ENCODE measurements at places on chromosomes 11 and 22.

GRCh38 chr11:46981436-46981835, 44.9 kb downstream of the CSTPP1 start:
- DNase-seq, result no peak

- no peak for DNase-seq
Measured at GRCh38 chr22:17888439-17888838, 114.2 kb upstream of the BID start.

DNA sequence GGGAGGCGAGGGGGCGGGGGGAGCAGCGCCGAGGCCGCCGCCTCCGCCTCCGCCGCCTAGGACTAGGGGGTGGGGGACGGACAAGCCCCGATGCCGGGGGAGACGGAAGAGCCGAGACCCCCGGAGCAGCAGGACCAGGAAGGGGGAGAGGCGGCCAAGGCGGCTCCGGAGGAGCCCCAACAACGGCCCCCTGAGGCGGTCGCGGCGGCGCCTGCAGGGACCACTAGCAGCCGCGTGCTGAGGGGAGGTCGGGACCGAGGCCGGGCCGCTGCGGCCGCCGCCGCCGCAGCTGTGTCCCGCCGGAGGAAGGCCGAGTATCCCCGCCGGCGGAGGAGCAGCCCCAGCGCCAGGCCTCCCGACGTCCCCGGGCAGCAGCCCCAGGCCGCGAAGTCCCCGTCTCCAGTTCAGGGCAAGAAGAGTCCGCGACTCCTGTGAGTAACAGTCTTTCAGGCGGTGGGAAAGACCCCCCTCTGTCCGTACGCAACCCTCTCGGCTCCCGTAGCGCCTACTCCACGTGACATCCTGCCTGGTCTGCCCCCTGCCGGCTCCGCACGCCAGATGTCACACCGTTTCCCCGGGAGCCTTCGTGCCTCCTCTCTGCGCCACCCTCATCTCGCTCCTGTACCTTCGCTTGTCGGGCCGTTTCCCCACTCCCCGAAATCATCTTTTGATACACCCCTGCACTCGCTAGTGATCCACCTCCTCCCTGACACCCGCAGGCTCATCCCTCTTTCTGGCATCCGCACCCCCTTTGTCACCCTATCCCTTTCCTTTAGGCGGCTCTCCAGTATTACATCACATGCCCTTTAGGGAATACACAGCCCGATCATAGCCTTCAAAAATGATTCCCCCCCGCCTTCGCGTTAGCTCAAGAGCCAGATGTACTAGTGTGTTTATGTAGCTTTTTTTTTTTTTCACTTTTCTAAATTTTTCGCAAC, 598 bp downstream of the ZFP91 start:
- peak; percentile 87 for DNase-seq

DNA sequence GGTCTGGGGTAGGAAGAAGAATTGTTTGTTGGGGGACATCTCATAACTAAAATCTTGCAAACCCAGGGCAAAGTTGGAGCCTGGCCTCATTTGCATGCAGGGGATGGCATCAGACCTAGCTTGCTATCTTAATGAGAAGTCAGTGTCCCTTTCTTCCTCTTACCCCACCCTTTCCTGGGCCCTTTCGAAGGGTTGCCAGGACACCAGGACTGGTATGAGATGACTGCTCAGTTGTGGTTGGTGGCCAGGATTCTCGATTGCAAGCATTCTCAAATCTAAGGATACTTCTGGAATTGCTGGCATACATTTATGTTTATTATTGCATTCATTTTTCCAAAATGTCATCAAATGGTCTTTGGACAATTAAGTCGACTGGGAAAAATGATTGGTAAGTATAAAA, 131.0 kb downstream of the SLC1A2 start:
- DNase-seq, result no peak

GRCh38 chr11:103907548-103908455, 128.6 kb upstream of the DDI1 start:
- DNase-seq, result no peak

DNA sequence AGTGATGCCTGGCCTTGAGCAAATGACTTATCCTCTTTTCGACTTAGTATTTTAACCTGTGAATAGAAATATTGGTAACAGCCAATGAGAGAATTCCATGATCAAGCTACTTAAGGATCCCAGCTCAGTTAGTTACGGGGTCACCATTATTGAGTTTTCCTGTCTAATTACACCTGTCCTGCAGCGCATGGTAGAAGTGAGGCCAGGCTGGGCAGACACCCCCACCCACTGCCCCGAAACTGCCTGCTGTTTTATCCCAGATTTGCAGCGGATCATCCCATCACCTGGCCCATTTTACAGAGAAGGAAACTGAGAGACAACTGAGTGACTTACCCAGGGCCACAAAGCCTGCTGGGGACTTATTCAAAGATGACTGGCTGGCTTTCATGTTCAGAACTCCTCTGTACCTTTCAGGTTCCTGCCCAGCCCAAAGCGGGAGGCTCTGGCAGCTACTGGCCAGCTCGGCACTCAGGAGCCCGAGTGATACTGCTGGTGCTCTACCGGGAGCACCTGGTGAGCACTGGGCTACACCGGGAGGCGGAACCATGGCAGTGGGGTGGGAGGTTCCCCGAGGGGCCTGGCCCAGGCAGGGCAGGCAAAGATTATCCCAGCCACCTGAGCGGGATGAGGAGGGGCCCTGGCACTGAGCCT, 1.4 kb downstream of the MUS81 start:
- no peak for DNase-seq

DNA sequence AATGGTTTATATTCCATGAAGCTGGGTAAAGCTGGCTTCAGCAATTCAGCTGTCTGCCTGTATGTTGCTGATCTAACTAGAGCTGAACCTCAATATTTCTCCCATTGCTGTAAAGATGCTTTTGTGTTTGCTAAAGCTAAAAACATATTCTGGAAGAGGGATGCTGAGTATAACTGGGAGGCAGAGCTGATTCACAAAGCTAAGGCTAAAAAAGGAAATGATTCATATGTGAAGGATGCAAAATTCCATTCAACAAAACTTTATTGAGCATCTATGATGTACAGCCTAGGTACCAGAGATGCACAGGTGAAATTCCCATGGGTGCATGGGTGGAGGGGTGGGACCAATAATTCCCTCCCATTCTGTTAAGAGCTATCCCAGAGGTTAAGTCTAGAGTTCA, 193.9 kb downstream of the KIF18A start:
- DNase-seq, result no peak

DNA sequence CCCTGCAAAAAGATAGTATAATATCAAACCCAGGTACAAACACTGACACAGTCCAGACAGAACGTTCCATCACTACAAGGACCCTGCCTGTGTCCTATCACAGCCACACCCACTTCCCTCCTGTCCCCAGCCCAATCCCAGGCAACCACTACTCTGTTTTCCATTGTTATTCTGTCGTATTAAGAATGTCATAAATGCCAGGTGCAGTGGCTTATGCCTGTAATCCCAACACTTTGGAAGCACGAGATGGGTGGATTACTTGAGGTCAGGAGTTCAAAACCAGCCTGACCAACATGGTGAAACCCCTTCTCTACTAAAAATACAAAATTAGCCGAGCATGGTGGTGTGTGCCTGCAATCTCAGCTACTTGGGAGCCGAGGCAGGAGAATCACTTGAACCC, 89.0 kb downstream of the TRMU start:
- no peak for DNase-seq

DNA sequence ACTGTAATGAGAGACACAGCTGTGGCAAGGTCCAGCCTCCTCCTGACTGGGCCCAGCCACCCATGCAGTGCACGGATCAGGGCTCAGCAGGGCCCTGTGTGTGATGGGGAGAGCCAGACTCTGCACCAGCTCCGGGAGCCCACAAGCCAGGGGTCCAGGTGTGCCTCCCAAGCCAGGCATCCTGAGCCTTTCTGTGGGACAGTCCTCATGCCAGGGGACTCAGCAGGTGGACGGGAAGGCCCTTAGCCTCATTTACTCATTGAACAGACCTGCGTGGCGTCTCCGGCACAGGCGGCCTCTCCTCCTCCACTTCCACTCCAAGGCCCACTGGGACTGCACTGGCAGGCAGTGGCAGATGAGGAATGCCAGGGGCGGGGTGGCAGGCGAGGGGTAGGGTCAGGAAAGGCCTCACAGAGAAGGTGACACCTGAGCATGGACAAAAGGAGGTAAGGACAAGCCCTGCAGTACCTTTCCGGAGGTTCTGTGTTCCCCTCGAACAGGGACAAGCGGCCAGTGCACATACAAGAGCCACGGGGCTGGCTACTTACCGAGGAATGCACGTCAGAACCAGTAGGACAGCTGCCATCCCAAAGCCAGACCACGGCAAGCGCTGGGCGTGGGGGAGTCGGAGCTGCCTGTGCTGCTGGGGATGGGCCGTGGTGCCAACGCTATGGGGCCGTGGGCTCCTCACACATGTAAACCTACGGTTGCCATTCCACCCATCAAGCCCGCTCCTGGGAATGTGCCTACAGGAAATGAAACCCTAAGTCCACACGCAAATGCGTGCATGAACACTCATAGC, 52.7 kb downstream of the IGF2 start:
- DNase-seq, result no peak

DNA sequence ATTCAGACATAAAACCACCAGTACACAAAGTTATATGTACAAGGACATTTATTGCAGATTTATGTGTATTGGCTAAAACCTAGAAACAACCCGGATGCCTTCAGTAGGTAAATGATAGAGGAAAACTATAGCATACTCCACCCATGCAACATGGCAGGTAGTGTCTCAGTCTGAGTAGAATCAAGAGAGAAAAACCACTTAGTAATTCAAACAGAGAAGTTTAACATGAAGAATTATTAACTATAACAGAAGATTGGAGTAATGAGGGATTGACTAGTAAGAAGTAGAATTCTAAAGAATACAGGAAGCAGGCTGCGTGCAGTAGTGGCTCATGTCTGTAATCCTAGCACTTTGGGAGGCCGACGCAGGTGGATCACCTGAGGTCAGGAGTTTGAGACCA, 16.2 kb upstream of the SPTY2D1 start:
- DNase-seq, result no peak

DNA sequence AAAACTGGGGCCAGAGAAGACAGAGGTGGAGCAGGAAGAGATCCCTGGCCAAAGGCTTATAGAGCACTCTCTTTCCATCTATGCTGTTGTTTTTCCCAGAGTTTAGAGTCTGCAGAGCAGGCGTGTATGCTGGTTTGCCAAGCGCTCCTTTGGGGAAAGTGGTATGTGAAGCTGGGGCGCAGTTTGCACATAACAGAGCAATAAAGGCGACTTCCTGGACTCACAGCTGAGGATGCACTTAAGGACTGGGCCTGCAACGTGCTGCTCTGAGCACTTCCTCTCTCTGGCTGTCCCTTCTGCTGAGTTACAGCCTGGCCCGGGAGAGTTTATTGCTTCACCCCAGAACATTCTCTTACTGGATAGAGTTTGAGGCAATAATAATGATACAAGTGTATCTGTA, 41.7 kb downstream of the THAP12 start:
- DNase-seq, result no peak

DNA sequence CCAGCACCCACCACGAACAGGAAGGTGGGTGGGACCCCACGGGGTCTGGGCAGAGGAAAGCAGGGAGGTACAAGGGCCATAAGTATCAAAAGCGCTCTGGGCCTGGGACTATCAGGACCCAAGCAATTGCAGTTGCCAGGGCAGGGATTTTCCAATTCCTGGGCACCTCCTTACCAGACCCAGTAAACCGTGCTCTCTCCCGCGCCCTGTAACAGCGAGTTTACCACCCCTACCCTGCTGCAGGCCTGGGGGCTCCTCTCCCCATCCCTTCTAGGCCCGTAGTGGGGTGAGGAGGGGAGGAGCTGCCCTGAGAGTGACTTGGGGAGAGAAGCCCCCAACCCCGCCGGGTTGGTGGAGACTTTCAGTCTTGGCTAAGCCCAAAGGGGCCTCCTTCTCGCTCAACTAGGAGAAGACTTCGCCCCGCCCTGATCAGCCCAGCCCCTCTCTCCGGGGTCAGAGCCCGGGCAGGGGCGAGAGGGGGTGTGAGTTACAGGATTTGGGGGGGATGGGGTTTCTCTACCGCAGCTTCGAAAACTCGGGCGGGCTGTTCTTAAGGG, 5.4 kb downstream of the PAX6 start:
- DNase-seq, result no peak

DNA sequence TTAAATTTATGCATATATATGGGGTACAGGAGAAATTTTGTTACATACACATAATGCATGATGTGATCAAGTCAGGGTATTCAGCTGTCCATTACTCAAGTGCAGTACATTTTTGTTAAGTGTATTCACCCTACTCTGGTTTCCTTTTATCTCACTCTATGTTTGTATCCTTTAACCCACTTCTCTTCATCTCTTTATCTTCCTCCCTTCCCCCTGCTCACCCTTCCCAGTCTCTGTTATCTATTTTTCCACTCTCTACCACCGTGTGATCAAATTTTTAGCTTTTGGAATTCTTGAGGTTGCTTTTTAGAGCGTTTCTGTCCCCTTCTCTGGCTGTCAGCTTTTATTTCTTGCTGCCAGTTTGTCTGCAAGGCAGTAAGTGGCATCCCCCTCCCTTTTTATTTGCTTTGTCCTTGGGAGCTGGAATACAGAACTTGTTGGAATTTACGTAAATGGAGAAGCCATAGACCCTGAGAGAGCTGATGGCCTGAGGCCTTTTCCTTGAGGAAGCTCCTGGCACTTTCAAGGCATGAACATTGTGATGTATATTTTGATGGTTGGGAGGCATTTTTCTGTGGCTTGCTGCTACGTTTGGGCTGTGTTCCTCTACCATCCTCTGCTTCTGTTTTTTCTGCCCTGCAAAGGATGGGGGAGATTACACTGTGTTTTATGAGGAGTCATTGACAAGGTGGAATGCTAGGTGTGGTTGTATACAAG, 148.6 kb downstream of the LDLRAD3 start:
- no peak for DNase-seq

DNA sequence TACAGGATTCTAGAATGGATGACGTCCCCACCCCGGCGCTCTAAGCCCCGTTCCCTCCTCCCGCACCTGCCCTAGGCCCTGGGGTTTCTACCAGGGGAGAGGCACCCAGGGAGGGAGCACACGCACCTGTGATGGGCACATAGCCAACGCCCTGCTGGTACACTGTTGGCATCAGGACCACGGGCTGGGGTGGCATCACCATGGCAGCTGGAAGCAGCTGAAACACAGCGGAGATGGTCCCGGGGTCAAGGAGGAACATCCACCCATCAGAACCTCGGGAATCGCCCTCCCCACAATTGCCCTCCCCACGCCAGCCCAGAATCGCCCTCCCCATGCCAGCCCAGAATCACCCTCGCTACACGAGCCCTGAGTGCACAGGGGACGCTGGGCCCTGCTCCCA, 23.6 kb downstream of the TOLLIP start:
- DNase-seq, result no peak

GRCh38 chr11:9787981-9788521, 124.2 kb downstream of the SWAP70 start:
- DNase-seq, result no peak

DNA sequence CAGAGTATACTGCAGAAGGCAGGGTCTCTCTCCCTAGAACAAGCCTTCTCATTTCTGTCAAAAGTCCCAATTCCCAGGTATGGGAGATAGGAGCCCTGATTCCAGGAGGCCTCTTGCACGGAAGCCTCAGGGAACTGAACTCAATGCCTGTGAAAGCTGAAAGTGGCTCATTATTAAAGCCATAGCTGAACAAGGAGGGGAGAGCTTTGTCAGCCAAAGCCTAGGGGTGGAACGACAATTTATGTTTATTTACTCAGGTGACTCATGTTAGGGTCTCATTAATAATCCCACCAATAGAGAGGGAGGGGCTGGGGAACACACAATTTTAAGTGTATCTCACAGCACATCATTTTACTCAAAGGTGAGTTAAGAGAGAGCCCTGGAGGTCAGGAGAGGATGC, 44.9 kb downstream of the DSCAML1 start:
- DNase-seq, result no peak
